ENCODE measurements at places on chromosomes 3 and 15.

GRCh38 chr15:73902121-73903020 is 23.9 kb upstream of the LOXL1 start:
- DNase-seq = no peak

DNA sequence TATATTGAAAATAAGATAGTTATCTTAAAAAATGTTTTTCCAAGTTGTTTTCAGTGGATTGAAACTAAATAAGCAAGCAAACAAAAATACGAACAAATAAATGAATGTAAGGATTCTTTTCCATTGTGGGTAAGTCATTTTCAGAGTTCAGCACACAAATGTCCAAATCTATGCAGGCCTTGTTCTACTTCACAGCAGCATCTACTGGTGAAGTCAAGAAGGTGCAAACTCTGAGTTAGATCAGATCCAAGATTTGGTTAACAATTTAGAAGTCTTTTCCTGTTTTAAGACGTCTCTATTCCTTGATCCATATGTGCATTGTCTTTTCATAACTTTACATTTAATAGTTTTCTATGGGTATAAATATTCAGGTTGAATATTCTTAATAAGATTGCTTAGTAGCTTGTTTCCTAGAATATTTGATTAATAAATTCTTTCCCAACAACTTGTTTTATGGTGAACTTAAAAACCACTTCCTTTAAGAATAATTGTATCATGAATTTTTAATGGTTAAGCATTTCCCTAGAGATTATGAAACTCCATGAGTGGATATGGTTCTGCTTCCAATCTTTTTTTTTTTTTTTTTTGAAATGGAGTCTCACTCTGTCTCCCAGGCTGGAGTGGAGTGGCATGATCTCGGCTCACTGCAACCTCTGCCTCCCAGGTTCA is 10.5 kb downstream of the PTX3 start:
- DNase-seq = no peak

DNA sequence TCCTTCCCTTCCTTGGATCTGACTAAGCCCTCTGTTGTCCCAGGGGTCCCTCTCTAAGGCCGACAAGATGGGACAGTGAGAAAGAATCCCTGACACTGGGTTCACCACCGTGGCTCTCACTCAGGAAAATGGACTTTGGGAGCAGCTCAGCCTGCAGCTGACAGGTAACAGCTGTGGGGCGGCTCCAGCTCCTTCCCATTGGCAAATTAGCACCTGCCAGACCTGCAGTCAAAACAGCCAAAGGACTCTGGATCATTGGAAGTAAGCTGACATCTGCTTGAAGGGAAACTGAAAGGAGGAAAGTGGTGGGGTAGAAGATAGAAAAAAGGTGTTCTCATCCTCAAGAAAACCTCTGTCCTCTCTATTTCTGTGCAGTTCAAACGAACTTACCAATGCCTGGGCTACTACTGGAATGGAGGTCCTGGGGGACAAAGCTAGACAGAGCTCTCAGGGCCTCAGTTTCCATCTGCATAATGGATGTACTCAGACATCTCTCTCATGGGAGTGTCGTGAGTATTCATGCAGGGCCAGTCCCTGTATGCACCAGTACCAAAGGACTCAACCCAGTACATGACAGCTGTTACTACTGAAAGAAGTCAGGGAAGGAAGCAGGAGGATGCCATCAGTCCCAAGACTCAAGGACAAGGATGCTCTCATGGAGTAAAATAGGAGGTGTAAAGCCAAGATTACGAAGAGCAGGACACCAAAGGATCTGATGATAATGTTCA is 53.6 kb upstream of the DCLK3 start:
- DNase-seq = no peak

DNA sequence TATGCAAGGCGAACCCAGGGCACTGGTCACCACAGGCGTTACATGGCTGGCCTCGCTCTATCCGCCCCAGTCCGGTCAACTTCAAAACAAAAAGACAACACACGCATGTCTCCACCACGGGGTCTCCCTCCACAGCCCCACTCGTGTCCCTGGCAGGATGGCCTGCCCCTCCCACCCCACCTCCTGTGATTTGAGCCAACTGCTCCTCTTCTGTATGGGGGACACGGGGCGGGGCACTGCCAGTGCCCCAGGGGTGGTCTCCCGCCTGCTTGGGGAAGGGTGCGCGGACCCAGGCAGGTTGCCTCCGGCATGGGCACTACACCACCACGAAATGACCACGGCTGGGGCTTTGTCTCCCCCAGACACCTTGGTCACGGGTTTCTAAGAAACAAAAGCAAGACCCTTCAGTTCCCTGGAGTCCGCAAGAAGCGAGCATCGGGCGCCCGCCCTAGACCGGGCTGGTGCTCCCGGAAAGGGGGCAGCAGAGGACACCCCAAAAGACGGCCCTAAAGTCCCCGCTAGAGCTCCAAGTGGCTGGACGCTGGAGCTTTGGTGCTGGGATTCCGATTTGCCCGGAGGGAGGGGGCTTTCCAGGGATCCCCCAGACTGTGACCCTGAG is 219.3 kb upstream of the PRICKLE2 start:
- no peak for DNase-seq

DNA sequence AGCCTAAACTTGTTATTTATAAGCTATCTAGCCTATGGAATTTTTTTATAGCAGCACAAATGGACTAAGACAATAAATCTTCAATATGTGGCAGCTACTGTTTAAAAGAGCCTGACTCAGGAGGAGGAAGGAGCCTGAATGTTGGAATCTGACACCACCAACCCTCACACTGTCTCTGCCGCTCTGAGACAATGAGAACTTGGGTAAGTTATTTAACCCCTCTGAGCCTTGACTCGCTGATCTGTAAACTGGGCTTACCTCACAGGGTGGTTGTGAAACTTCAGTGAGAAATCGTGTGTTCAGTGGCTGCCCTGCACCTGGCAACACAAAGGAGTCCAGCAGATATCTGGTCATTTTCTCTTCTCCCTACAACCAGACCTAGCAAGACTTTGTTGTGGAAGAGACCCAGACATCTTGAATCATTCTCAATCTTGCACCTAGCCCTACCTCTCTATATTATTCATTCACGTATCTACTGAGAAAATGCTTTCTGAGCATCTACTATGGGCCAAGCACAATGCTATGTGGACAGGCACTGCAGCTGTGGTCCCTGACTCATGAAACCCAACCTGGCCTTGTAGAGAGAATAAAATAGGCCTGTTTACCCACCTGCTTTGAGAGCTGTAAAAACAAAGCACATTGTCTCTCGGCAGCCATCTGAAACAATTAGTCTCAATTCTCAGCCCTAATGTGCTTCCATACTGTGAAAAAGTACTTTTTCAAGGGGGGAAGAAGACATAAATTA is 81.9 kb upstream of the SLC25A36 start:
- DNase-seq = no peak

DNA sequence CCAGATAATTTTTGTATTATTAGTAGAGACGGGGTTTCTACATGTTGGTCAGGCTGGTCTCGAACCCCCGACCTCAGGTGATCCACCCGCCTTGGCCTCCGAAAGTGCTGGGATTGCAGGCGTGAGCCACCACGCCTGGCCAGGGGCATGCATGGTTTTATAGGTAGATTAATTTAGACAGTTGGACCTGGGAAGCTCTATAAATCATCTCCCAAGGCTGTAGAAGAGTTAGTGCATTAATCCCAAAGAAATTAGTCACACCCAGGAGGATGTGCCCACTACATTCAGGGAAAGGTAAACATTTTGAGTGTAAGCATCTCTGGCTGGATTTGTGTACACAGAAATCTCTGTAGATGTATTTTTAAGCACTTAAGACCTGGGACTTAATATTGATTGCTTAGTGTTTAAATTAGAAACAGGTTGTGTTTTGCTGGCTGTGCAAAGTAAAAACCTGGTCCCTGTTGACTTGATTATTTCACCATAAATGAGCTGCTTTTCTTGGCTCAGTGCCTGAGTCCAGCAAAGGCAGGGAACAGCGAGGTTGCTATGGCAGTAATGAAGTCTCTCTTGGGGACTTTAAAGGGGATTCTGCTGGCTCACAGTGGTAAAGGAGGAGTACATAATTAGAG is 19.2 kb downstream of the EXOSC7 start:
- no peak for DNase-seq

DNA sequence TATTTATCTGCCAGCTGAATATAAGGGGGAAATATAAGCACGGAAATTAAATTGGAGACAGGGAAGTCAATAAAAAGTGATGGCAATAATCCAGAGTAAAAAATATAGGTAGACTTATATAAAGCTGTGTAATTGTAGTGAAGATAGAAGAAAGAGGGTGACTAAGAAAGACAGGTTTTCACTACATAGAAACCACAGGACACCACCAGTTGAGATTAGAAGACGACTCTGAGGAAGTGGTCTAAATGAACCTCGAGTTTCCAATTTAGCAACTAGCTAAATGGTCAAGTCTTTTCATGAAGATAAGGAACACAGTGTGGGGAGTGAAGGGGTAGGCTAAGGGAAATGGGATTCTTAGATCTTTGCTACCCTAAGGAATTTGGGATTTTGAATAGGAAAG is 188.8 kb upstream of the ARL6 start:
- DNase-seq = no peak

GRCh38 chr15:57458356-57458781 is 82.1 kb downstream of the CGNL1 start:
- no peak for DNase-seq

GRCh38 chr15:60758961-60759729 is 280.2 kb upstream of the ICE2 start:
- DNase-seq = no peak

DNA sequence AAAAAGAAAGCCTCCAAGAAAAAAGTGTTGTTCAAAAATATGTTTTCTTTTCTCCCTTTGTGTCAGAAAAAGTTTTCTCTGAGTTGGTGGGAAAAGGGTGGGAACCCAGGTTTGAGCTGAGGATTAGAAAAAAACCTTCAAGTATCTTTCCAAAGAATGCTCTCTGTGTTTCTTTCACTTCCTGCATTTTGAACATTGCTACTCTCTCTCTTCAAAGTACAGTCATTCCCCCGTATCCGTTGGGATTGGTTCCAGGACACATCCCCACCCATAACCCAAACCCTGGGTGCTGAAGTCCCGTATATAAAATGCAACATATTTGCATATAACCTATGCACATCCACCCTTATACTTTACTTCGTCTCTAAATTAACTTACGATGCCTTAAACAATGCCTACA is 139.6 kb downstream of the TMCO5A start:
- DNase-seq = no peak

- no peak for DNase-seq
Observed at GRCh38 chr3:9158865-9159630, 90.4 kb downstream of the SRGAP3 start.

DNA sequence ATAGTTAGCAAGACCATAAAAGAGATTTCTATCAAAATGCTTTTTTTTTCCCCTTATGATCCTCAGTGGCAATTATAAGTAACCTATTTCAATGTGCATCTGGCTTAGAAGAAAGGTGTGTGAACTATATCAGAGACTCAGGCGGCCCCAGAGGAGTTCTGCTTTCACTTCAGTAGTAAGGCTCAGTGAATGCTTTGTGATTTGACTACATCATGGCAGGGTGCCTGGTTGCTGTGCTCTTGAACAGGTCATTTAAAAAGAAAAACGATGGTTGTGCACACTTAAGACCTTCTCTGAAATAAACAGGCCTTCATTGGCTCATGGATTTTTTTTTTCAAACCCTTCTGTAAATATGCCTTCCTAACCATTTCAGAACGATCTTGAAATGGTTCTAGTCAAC is 400.4 kb upstream of the RARB start:
- DNase-seq = no peak

DNA sequence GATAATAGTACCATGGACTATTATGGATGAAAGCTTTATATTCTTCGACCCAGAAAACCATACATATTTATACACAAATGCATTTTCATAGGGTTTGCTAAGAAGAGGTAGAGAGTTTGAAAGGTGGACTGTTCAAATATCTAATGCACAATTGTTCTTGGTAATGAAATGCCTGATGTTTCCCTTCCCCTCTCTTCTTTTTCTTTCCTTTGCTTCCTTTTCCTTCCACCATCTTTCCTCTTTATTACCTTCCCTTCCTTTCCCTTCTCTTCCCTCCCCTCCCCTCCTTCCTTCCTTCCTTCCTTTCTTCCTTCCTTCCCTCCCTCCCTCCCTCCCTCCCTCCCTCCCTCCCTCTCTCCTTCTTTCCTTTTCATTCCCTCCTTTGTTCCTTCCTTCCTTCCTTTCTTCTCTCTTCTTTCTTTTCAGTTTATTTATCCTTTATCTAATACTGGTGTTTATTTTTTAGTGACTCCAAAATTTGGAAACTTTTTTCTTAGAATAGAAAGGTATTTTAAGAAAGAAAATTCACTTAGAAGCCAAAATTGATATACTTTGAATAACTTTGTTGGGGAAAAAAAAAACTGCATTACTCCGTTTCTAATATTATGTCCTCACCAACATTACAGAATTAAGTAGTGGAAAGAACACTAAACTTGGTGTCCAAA is 22.7 kb upstream of the PYDC2 start:
- DNase-seq = no peak

- no peak for DNase-seq
Observed at GRCh38 chr3:40167958-40168357, 141.5 kb upstream of the EIF1B start.

DNA sequence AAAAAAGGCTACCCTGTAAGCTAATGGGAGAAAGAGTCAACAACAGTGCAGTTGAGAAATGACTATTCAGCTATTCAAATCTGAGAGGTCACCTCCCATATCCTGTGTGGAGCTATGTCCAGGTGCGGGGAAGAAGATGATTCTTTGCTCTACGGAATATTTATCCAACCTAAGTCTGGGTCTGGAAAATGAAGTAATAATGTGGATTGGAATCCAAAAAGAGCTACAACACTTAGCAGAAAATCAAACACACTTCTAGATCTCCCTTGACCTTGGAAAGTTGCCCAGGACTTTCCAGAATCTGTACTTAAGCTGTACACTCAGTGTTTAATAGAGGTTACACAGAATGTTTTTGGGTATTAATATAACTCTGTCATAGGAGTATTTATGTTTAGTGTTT is 251.9 kb downstream of the NAALADL2 start:
- DNase-seq = no peak

GRCh38 chr15:66071160-66071920 is 182.2 kb downstream of the MEGF11 start:
- DNase-seq = no peak

GRCh38 chr3:139199421-139200010 is 144.3 kb upstream of the MRPS22 start:
- DNase-seq = no peak

GRCh38 chr3:153666991-153667740 is 454.0 kb upstream of the ARHGEF26 start:
- no peak for DNase-seq

GRCh38 chr3:132637590-132637989 is 22.0 kb downstream of the ACAD11 start:
- no peak for DNase-seq

- no peak for DNase-seq
Observed at GRCh38 chr3:38148311-38148882, 9.9 kb downstream of the MYD88 start.

Data from stimulated activated CD8-positive, alpha-beta memory T cell treated with anti-CD3 and anti-CD28 coated beads, Interleukin-15, amount 100 ng/mL, for 1 hour (primary cell).